Stimulated activated CD4-positive, alpha-beta T cell treated with anti-CD3 and anti-CD28 coated beads, Interleukin-2, amount 100 ng/mL, for 48 hours (primary cell): ENCODE measurements at places on chromosomes 5 and 9.

DNA sequence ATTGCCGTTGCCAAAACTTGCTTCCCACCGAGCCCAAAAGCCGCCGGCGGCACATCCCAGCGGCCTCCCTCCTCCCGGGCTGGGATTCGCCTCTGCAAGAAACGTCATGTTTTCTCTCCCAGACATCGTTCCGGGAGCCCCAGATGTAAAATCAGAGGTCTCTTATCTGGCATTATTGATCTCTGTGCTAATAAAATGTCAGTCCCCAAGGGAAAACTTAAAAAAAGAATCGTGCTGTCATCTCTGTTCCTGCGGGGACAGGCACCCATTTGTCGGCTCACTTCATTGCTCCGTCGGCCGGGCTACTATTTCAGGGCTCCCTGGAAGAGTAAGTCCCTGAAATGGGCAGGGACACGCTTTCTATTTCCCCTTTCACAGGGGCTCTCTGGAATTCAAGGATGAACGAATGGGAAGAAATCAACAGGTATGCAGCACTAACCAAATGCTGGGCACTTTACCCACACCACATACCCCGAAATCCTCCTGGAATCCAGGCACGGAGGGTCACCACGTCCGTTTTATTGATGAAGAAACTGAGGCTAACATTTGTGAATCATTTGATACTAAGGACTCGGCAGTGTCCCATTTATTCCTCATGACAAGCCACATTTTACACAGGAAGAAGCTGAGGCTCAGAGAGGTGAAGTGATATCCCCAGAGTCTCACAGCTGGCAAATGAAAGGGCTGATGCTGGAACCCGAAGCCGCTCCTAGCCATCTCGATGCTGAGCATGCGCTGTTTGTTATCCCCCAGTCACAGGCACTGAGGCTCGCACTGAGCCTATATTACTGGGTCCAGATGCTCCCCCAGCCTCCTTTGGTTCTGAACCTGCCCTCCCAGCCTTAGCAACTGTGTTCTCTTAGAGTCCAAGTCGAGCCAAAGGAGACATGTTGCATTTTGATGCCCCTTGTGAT lies 35.7 kb upstream of the MSX2 start:
- DNase-seq: no peak

- DNase-seq: no peak
Observed at GRCh38 chr9:75910731-75911130, 20.3 kb downstream of the PCSK5 start.

GRCh38 chr5:10567781-10568321 lies 4.0 kb downstream of the ANKRD33B start:
- no peak for DNase-seq

GRCh38 chr9:100662122-100662521 lies 84.2 kb downstream of the CAVIN4 start:
- DNase-seq: no peak

DNA sequence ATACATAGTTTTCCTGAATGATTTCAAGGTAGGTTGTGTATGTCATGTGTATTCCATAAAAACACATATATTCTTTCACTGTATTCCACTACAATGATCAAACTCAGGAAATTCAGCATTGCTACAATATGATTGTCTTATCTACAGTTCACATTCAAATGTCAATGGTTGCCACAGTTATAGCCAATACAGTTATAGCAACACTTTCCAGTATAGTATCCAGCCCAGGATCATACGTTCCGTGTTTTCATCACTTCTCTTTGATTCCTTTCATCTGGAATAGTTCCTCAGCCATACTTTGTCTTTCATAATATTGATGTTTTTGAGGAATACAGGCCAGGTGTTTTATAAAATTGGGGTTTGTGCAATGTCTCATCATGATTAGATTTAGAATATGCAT lies 9.5 kb downstream of the OR2S2 start:
- DNase-seq: no peak

GRCh38 chr9:78958892-78959291 lies 612.9 kb upstream of the TLE4 start:
- no peak for DNase-seq

DNA sequence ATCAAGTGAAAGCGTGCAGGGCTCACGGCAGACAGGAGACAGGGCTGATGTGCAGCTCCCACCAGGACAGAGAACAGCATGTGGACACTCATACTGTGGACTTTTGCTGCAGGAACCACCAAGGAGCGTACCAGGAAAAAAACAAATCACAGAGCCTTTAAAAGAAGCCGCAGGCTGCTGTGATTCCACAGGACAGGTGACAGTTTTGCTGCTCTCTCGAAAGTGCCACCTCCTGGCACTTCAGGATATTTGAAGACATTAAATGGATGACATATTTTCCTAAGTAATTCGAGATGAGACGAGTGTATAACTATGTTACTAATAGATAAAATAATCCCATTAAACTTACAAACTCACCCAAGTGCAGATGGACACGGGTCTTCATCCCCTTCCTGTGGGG lies 29.3 kb downstream of the ZDHHC11 start:
- no peak for DNase-seq

GRCh38 chr5:8184455-8185063 lies 315.6 kb downstream of the MTRR start:
- DNase-seq: peak; percentile 16
